Calu3 (cell line): ENCODE measurements at places on chromosomes 6 and 20. TPM values are rescaled to one million over a fixed set of nuclear protein-coding genes. Genes with fewer than 3 reads are reported as not detected.
A peak's percentile ranks its signal among the peaks of the same experiment; 100 is the strongest.

GRCh38 chr6:130233330-130233729 lies 10.6 kb upstream of the SAMD3 start:
- no peak overlapping the region for H3K4me3 ChIP-seq
- DNase-seq: no peak
- H3K36me3 ChIP-seq: no peaks in the 10 kb centered on the region
- no peaks in the 10 kb centered on the region for H3K27me3 ChIP-seq

GRCh38 chr6:159826968-159827647 lies 27.0 kb downstream of the PNLDC1 start:
- peaks cover 42% of the 10 kb centered on the region for H3K27me3 ChIP-seq
- H3K36me3 ChIP-seq: no peaks in the 10 kb centered on the region
- H3K4me3 ChIP-seq: no peak overlapping the region
- H3K4me1 ChIP-seq: no peaks in the 10 kb centered on the region
- no peak overlapping the region for H3K27ac ChIP-seq

- DNase-seq: peak; percentile 25
- H3K36me3 ChIP-seq: no peaks in the 10 kb centered on the region
- H3K4me1 ChIP-seq: peaks cover 47% of the 10 kb centered on the region
- no peak overlapping the region for H3K27ac ChIP-seq
- no peak overlapping the region for H3K4me3 ChIP-seq
- no peaks in the 10 kb centered on the region for H3K27me3 ChIP-seq
Measured at GRCh38 chr6:168636147-168637004, 195.4 kb downstream of the SMOC2 start.

DNA sequence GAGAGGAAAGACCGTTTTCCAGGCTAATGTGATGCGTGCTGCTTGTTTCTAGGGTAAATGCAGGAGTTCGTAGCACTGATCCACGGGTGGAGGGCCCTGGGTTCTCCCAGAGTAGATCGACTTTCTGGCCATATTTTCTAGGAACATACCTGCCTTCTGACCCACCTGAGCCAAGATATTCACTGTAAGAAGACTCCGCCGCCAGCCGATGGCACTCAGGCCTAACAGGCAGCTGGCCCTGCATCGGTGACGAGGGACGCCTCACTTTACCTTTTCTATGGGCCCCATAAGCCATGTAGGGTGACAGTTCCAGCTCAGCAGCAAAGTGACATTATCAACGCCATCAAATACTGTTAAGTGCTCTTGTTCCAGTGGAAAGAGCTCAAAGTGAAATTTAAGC lies 30.2 kb upstream of the FRMD1 start:
- H3K4me3 ChIP-seq: no peak overlapping the region
- H3K27me3 ChIP-seq: peaks cover 71% of the 10 kb centered on the region
- no peak overlapping the region for H3K27ac ChIP-seq
- no peak for DNase-seq
- no peaks in the 10 kb centered on the region for H3K4me1 ChIP-seq

- H3K36me3 ChIP-seq: peaks cover 28% of the 10 kb centered on the region
- H3K4me1 ChIP-seq: peaks cover 31% of the 10 kb centered on the region
- peak overlapping the region; percentile 88 for H3K27ac ChIP-seq
- H3K27me3 ChIP-seq: peaks cover 2% of the 10 kb centered on the region
Measured at GRCh38 chr6:52994839-52995088, 320 bp downstream of the GSTA4 start.

DNA sequence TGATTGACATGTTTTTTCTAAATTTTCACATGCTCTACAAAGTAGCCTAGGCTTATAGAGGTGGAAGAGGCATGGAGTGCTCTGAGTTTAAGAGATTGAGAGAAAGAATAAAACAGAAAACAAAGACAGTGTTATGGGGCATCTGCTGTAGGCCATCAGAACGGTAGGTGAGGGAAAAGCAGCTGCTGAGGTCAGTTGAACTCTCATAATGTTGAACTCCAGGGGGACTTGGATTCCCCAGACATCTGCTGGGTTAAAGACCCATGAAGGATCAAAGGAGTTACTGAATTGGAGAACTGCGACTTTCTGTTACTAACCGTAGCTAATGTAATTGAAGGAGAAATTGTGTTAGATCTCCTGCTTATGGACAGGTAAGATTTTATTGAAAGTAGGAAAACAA lies 333.9 kb downstream of the TFAP2B start:
- no peaks in the 10 kb centered on the region for H3K27me3 ChIP-seq
- H3K4me3 ChIP-seq: no peak overlapping the region
- no peak overlapping the region for H3K27ac ChIP-seq

DNA sequence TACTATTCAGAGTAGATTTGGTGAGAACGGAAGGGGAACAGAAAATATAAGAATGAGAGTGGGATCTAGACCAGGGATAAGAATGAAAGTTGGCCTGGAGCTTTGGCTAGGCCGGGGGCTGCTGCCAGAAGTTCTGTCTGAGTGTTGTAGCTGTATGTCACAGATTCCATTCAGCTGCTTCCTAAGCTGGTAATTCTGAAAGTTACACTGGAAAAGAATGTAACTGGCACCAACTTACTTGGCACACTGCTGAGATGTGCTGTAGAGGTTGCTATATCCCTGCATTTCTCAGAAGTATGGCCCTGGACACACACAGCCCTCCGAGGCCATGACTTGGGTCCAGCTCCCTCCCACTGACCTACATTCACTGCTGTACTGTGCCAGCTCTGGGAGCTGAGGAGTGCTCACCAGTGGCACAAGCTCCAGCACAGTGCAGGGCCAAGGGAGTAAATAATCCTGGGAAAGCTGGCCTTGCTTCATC lies 25.8 kb upstream of the TMEM217 start:
- no peaks in the 10 kb centered on the region for H3K4me1 ChIP-seq
- peaks cover 19% of the 10 kb centered on the region for H3K36me3 ChIP-seq
- no peak for DNase-seq
- H3K4me3 ChIP-seq: no peak overlapping the region
- no peak overlapping the region for H3K27ac ChIP-seq
- no peaks in the 10 kb centered on the region for H3K27me3 ChIP-seq

The ABT1 gene
- total RNA-seq: 18.8 and 20.9 TPM in 2 replicates
